Gastrocnemius medialis (tissue), 4 donors: ENCODE measurements at places on chromosomes 16 and 17. TPM values are rescaled to one million over a fixed set of nuclear protein-coding genes. Genes with fewer than 3 reads are reported as not detected.

- H3K36me3 ChIP-seq: no peaks in the 10 kb centered on the region
- no peaks in the 10 kb centered on the region for H3K27me3 ChIP-seq
- no peak overlapping the region for H3K4me3 ChIP-seq
- no peak overlapping the region for H3K27ac ChIP-seq
Measured at GRCh38 chr16:64617836-64618476, 503.9 kb downstream of the CDH11 start.

- no peak for DNase-seq
- no peaks in the 10 kb centered on the region for H3K36me3 ChIP-seq
- H3K27me3 ChIP-seq: no peaks in the 10 kb centered on the region
- H3K27ac ChIP-seq: no peak overlapping the region
- no peaks in the 10 kb centered on the region for H3K4me1 ChIP-seq
- H3K4me3 ChIP-seq: no peak overlapping the region
Measured at GRCh38 chr16:2436110-2436509, 6.9 kb downstream of the CCNF start.

DNA sequence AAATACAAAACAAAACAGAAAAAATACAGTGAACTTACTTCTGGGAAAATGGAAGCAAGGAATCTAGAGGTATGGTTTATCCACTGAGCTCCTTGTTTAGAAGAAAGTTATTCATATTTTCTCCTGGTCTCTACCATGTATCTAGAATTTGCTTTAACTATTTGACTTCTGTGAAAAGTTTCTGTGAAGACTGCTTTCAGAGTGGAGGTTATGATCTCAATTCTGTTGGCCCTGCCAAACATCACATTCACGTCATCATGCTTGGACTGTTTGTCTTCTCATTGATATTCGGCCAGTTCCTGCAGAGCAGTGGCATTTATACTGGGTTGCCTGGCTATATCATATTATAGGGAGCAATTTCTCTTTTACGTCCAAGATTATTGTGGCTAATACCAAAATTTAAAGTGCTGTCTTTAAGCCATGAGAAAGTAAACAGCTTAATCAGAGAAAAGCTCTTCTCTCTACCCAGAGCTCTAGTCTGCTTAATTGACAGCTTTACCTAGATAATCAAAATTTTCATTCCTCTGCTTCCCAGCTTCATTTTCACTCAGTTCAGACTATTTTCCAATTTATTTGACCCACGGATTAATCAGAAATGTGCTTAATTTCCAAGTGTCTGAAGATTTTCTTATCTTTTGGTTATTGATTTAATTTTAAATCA lies at the start of gene ABCA8:
TSS of gene ABCA8 (minus strand) at position 212 of the 661 bp plus-strand sequence. CDS start 13,358 bp downstream, outside the sequence.
- no peaks in the 10 kb centered on the region for H3K27me3 ChIP-seq
- DNase-seq: no peak

DNA sequence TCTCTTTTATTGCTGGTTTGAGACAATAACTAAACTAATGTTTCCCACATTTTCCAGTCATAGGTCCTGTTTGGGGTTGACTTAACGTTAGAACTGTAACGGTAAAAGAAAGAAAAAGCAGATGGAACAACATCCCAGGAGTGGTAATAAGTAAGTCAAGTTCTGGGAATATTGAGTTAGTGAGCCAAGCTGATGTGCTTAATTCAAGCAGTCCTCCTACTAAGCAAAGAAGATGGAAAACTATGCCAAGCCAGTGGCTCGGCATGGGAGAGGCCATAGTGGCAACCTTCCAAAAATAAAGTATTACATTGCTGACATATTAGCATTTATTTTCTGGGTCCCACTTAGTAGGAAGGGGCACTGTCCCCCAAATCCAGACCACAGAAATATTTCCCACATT lies 161.7 kb upstream of the CDH5 start:
- no peak for DNase-seq
- H3K4me3 ChIP-seq: no peak overlapping the region
- H3K4me1 ChIP-seq: no peaks in the 10 kb centered on the region
- no peaks in the 10 kb centered on the region for H3K36me3 ChIP-seq

GRCh38 chr17:57140316-57140715 lies 55.3 kb downstream of the AKAP1 start:
- peaks cover 4% of the 10 kb centered on the region for H3K4me1 ChIP-seq
- no peaks in the 10 kb centered on the region for H3K27me3 ChIP-seq
- H3K36me3 ChIP-seq: no peaks in the 10 kb centered on the region
- H3K4me3 ChIP-seq: no peak overlapping the region
- no peak overlapping the region for H3K27ac ChIP-seq
- DNase-seq: no peak

- DNase-seq: no peak
- H3K27ac ChIP-seq: no peak overlapping the region
- peaks cover 13% of the 10 kb centered on the region for H3K4me1 ChIP-seq
Measured at GRCh38 chr17:78267253-78268073, 36.0 kb downstream of the TMEM235 start.

GRCh38 chr17:58875261-58875660 lies 119.6 kb downstream of the PPM1E start:
- no peaks in the 10 kb centered on the region for H3K36me3 ChIP-seq
- no peak for DNase-seq
- no peak overlapping the region for H3K4me3 ChIP-seq

TBC1D3I gene
- 0.25 TPM for total RNA-seq

SCNN1G gene
- total RNA-seq: not detected

TP53TG3F gene
- total RNA-seq: not detected

PRR29 gene
- total RNA-seq: not detected

MYCBPAP gene
- not detected for total RNA-seq
